Naive thymus-derived CD8-positive, alpha-beta T cell (primary cell): ENCODE measurements at places on chromosomes 7 and 10.
A peak's percentile ranks its signal among the peaks of the same experiment; 100 is the strongest.

DNA sequence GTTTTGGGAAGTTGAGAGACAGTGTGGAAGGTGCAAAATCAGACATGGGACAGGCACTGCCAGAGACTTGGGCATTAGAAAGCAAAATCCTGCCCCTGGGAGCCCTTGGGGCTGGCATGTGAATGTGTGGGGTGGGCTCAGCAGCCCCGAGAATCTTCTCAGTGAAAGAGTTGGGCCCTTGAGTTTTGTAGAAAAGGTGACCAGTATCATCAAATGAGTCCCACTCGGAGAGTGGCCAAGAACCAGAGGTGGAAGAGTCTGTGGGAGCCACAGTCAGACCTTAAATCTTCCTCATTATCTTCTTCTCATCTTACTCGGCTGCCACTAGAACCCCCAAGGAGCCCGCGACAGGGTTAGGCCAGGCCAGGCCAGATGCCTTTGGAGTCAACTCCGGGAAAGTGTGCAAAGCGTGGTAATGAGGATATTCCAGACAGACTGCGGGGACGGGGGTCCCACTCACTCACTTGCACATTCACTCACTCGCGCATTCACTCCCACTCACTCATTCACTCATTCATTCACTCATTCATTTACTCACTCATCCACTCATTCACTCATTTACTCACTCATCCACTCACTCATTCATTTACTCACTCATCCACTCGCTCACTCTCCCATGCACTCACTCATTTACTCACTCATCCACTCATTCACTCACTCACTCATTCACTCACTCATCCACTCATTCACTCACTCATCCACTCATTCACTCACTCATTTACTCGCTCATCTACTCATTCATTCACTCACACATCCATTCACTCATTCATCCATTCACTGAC is 74.9 kb downstream of the CARD11 start:
- no peak for DNase-seq

- no peak for DNase-seq
These were observed 23.9 kb upstream of the DGKI start for GRCh38 chr7:137870684-137871083.

GRCh38 chr7:157500171-157500960 is 163.6 kb downstream of the DNAJB6 start:
- no peak for DNase-seq

DNA sequence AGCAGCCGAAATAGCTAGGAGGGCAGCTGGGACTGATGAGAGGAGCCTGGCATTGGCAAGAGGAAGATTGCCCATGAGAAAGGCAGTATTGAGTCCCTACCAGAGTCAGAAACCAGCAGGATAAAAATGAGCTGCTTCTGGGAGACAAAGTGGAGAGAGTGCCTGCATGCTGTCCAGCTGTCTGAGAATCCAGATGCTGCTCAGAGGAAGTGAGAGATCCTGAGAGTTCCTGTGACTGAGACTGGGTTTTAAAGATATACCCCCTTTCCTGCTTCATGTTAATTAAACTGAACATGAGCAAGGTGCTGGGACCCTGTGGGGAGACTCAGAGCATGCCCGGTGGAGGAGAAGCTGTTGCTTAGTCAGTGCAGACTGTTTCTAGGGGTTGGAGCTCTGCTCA is 107.5 kb downstream of the KIF20B start:
- DNase-seq, result no peak

- DNase-seq, result no peak
These were observed 663.6 kb downstream of the PARD3 start for GRCh38 chr10:34151481-34151880.

GRCh38 chr10:100340948-100341847 is 5.8 kb upstream of the SCD start:
- no peak for DNase-seq

- no peak for DNase-seq
These were observed 247.3 kb downstream of the DOCK4 start for GRCh38 chr7:111958896-111959295.

DNA sequence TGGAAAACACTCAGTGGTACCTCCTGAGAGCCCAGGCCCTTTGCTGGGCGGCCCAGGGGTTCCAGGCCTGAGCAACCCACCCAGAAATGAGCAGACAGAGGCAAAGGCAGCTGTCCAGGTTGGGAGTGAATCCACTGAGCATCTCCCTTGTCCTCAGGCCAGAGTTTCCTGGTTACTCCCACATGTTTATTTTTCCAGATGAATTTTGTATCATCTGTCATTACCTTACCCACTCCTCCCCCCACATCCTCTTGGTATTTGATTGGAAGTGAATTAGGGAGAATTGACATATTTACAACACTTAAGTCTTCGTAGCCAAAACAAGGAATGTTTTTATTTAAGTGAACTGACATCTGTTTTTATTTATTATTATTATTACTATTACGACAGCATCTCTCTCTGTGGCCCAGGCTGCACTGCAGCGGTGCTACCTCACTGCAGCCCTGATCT is 13.2 kb upstream of the LMBR1 start:
- no peak for DNase-seq

- DNase-seq, result no peak
These were observed 269.2 kb downstream of the ZWINT start for GRCh38 chr10:56091872-56092271.

GRCh38 chr10:71763352-71764127 is 9.8 kb downstream of the VSIR start:
- DNase-seq, result no peak

GRCh38 chr7:98420966-98421612 is 20.2 kb upstream of the BAIAP2L1 start:
- peak; percentile 35 for DNase-seq

DNA sequence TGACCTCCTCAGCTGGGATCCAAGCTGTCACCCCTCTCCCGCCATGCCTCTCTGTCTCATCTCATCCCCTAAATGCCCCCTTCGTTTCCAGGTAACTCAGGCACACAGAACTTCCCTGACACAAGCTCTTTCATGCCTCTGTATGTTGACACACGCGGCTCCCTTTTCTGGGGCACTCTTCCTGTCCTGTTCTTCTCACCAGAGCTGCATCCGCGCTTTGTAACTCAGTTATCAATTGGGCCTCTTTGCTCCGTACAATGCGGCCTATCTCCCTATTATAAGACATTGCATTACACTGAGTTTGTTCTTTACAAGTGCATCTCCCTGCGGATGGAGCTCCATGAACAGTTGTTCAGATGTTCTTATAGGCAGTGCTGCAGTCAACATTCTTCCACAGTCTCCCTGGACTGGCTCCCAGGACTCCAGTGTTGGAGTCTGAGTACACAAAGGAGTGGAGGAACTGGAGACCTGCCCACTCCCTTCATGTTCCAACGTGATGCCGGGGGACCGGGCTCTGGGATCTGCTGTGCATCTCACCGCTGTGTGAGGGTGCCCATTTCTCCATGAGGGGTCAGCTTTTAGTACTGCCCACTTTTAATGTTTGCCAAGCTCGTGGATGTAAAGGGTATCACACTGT is 56.9 kb upstream of the TNS3 start:
- DNase-seq, result no peak

GRCh38 chr10:5550250-5550545 is 25.4 kb downstream of the CALML3 start:
- DNase-seq, result no peak

DNA sequence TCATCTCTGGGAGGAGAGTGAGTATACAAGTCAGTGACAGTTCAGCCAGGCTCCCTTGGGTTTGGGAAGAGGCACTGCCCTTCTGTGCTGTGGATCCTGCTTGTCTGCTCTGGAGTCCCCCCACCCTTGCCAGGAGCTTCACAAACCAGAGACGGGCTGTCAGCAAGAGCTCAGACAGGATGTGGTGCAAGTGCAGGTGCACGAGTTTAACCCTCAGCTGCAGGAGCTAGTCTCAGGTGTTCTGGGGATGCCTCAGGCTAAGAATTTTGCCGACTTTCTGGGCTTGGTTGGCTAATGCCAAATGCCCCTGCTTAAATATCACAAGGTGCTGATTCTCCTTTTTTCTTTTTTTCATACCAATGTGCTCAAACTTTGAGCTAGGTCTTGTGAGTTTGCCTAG is 22.3 kb downstream of the ZNF783 start:
- peak; percentile 61 for DNase-seq

GRCh38 chr7:118755067-118755625 is 530.6 kb downstream of the ANKRD7 start:
- no peak for DNase-seq

- no peak for DNase-seq
These were observed 24.0 kb downstream of the SLC25A13 start for GRCh38 chr7:96297876-96298275.

GRCh38 chr10:26950934-26951333 is 90.2 kb upstream of the ABI1 start:
- DNase-seq, result no peak

DNA sequence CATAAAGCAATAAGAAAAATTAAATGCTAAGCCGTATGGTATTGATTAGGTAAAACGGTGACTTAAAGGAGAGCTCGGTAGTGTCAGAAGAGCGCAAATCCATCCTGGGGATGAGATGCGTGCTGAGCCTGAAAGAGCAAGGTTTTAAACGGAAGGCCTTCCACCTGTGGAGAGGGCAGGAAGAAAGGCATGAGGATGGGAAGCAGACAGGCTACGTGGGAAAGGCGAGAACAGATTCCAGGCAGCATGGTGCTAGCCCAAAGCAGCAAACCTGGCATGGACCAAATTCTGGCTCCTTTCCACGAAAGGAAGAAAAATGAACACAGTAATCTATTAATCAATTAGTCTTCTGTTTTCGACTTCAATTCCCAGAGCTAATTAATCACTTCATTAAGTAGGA is 103.5 kb downstream of the HIPK2 start:
- DNase-seq, result no peak

DNA sequence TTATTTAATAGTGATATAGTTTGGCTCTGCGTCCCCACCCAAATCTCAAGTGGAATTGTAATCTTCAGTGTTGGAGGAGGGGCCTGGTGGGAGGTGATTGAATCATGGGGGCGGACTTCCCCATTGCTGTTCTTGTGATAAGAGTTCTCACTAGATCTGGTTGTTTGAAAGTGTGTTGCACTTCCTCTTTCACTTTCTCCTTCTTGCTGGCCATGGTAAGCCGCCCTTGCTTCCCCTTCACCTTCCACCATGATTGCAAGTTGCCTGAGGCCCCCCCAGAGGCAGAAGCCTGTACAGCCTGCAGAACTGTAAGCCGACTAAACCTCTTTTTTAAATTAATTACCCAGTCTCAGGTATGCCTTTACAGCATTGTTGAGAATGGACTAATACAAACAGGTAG is 101.4 kb downstream of the MTPAP start:
- DNase-seq, result no peak

DNA sequence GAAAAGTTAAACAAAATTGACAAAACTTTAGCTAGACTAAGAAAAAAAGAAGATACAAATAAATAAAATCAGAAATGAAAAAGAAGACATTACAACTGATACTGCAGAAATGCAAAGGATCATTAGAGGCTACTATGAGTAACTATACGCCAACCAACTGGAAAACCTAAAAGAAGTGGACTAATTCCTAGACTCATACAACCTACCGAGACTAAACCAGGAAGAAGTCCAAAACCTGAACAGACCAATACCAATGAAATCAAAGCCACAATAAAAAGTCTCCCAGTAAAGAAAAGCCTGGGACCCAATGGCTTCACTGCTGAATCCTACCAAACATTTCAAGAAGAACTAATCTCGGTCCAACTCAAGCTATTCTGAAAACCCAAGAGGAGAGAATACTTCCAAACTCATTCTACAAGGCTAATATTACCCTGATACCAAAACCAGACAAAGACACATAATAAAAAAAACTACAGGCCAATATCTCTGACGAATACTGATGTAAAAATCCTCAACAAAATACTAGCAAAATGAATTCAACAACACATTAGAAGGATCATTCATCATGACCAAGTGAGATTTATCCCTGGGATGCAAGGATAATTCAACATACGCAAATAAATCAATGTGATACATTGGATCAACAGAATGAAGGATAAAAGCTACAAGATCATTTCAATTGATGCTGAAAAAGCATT is 20.3 kb downstream of the ELAPOR2 start:
- DNase-seq, result no peak

- no peak for DNase-seq
These were observed 47.6 kb downstream of the BPGM start for GRCh38 chr7:134694299-134694698.

DNA sequence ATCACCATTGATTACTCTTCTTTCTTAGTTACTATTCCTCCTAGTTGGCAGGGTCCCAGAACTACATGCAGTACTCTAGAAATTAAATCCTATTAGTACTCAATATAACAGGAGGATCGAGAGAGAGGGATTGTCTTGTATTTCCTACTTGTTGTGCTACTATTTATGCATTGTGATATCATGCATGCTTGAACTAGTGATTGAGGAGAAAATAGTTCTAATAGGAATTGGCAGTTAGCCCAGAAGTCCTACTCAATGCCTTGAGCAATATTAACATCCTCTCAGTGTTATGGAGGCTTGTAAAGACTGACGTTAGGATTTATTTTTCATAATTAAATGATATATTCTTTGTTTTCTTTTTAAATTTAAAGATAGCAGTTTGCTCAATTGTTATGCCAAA is 67.4 kb downstream of the FOXP2 start:
- DNase-seq, result no peak

DNA sequence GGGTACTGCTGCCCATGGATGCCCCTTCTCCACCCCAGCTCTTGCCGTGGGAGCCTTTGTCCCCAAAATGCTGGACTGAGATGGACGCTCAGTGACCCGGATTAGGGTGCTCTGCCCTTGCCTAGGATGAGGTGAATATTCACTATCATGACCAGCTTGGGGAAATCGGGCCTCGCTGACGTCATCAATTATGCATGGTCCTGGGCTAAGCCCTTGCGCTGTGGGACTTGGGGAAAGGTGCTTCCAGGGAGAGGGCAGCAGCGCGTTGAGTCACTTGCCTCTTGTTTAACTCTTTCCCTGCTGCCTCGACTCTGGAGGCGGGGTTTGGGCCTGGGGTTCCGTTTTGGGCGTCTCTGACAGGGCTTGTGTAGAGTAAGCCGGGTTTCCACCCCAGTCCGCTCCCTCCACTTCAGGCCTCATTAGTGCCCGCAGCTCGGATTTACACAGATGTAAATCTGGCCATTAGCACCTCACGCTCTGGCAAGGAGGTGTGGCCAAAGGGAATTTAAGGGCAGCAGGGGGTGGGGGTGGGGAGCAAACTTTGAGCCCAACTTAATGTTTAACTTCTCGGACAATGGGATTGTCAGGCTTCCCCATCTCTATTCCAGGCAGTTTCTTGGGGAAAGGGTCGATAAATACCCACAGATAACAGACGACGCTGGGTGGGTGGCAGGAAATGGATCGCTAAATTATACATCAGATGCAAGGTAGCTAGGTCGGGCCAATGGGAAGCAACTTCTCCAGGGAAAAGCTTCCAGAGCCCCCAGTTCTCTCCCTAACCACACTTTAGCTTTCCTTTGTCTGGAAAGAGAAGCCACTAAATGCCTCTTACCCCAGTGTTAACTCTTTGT is 51.3 kb upstream of the TCF7L2 start:
- no peak for DNase-seq

DNA sequence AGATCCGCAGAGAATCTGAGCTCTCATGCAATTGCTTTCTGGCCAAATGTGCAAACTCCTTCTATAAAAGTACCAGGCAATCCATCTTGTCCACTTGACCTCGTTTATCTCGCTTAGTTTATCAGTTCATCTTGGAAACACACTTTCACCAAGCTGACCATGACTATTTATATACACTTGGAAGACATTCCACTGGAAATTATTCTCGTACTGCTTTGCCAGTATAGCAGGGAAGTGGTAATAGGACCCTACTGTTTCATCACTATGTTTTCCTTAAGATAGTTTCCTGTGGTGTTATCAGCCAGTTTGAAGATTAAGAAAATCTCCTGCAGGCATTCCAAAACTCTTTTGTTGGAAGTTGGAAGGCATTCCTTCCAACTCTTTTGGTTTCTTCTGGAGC is 115.3 kb upstream of the FAM171A1 start:
- no peak for DNase-seq

GRCh38 chr10:101968940-101969321 is 87.0 kb downstream of the ARMH3 start:
- no peak for DNase-seq
